Spleen (tissue), 13 donors: ENCODE measurements at places on chromosomes 16 and 17.

GRCh38 chr17:40171750-40172149 is 5.5 kb upstream of the RAPGEFL1 start:
- H3K27ac ChIP-seq: no peak overlapping the region
- H3K4me3 ChIP-seq: no peak overlapping the region
- H3K27me3 ChIP-seq: no peaks in the 10 kb centered on the region
- peaks cover 16% of the 10 kb centered on the region for H3K4me1 ChIP-seq
- DNase-seq: no peak

- no peak for DNase-seq
- no peak overlapping the region for H3K27ac ChIP-seq
- H3K4me3 ChIP-seq: no peak overlapping the region
- peaks cover 14% of the 10 kb centered on the region for H3K36me3 ChIP-seq
- peaks cover 33% of the 10 kb centered on the region for H3K4me1 ChIP-seq
- no peaks in the 10 kb centered on the region for H3K27me3 ChIP-seq
Observed at GRCh38 chr16:8861563-8862308, 7.1 kb downstream of the CARHSP1 start.

GRCh38 chr16:48592839-48593429 is 17.0 kb downstream of the N4BP1 start:
- H3K36me3 ChIP-seq: peaks cover 28% of the 10 kb centered on the region
- no peak for DNase-seq
- H3K4me3 ChIP-seq: no peak overlapping the region
- no peak overlapping the region for H3K27ac ChIP-seq
- H3K27me3 ChIP-seq: no peaks in the 10 kb centered on the region

DNA sequence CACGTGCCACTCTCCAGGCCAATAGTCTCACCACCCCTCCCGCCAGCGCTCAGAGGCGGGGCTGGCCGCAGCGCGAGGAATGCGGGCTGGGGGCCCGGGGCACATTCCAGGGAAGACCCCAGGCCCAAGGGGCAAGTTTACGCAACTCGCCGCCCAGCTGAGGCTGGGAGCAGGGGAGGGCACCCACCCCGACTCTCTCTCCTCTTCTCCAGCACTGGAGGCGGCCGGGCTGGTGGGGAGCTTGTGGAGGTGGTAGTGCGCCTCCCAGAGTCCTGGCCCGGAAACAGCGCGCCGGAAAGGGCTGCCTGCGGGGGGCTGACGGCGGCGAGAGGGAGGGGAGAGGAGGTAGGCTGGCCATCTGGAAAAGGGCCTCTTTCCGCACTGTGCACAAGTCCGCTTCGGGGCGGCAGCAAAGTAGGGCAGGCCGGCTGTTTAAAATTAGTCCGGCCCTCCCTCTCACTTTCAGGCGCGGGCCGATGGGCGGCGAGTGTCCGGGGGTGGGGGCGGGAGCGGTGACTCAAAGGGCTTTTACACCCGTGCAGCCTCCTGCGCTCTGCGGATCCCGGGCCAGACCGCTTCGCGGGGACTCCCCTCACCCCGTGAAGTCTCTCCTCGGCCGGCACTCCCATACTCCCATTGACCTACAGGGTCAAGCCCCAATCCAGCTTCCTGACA is 1.1 kb downstream of the FHOD1 start:
- H3K27ac ChIP-seq: peak overlapping the region; percentile 93
- H3K36me3 ChIP-seq: no peaks in the 10 kb centered on the region
- H3K27me3 ChIP-seq: peaks cover 28% of the 10 kb centered on the region
- peaks cover 79% of the 10 kb centered on the region for H3K4me1 ChIP-seq
- H3K4me3 ChIP-seq: peak overlapping the region; percentile 65

GRCh38 chr17:7720125-7720524 is 2.6 kb downstream of the DNAH2 start:
- no peak overlapping the region for H3K27ac ChIP-seq
- H3K36me3 ChIP-seq: no peaks in the 10 kb centered on the region
- H3K27me3 ChIP-seq: peaks cover 70% of the 10 kb centered on the region

GRCh38 chr16:75218256-75219076 is at the start of gene CTRB1:
Gene CTRB1 (plus strand): TSS chr16:75218988. CDS start chr16:75219008, 20 bp downstream.
- H3K4me1 ChIP-seq: no peaks in the 10 kb centered on the region
- no peaks in the 10 kb centered on the region for H3K36me3 ChIP-seq
- DNase-seq: no peak
- peak within 1 kb of the TSS; percentile 46 for H3K4me3 ChIP-seq
- H3K27me3 ChIP-seq: peaks cover 7% of the 10 kb centered on the region
- H3K27ac ChIP-seq: peak within 1 kb of the TSS; percentile 16

DNA sequence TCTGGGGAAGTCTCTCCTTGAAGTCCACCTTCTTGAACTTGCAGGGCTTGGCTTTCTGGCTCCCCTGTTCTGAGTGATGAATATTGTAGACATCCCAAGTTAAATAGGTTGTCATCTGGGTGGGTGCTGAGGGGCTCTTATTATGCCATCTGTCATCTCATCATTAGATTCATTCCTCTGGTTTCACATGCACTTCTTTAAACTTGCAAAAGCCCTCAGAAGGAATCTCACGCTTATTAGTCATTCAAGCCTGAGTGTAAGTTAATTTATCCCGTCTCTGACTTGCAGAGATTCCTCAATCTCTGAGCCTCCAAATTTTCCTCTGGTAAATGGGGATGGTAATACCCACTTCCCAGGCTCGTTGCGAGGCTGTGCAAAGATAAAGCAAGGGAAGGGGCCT is 5.7 kb downstream of the MGAT5B start:
- H3K4me1 ChIP-seq: no peaks in the 10 kb centered on the region
- no peak overlapping the region for H3K4me3 ChIP-seq
- no peaks in the 10 kb centered on the region for H3K36me3 ChIP-seq
- no peak for DNase-seq
- peaks cover 22% of the 10 kb centered on the region for H3K27me3 ChIP-seq

- H3K27me3 ChIP-seq: no peaks in the 10 kb centered on the region
- H3K4me3 ChIP-seq: no peak overlapping the region
- peaks cover 5% of the 10 kb centered on the region for H3K4me1 ChIP-seq
- no peak overlapping the region for H3K27ac ChIP-seq
Observed at GRCh38 chr16:27642756-27643155, 92.8 kb downstream of the KATNIP start.

DNA sequence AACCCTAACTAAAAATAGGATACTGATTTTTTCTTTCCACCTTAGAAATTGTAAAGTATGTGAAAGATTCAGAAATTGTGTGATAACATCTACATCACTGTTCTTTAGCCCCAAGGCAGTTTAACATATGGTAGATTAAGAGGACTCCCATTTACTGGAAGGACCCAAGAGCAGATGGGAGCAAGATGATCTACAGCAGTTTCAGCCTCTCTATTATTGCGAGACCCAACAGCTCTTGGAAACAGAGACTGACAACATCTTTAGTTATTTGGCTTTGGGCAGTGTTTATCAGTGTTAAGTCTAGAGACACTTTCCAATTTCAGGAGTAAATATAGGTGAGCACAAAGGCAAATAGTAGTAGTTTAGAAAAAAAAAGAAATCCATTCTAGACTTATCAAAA is 124.9 kb upstream of the CORO6 start:
- no peak overlapping the region for H3K27ac ChIP-seq
- H3K36me3 ChIP-seq: peaks cover 5% of the 10 kb centered on the region
- no peak overlapping the region for H3K4me3 ChIP-seq
- peaks cover 21% of the 10 kb centered on the region for H3K4me1 ChIP-seq

DNA sequence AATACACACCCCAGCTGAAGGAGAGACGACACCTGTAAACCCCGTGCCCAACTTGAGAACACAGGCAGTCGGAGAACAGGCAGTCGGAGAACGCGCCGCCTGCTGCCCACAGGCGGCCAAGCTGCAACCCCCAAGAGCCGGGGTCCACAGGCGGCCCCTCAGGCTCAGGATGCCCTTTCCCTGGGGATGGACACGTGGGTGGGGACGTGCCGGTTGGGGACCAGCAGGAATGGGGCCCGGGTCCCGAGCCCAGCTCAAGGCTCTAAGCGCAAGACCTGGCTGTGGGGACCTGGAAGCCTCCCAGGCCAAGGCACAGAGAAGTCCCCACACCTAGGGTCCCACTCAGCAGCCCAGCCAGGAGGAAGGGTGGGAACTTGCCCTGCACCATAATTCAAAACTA is 79.5 kb upstream of the GNG13 start:
- DNase-seq: peak; percentile 41
- no peaks in the 10 kb centered on the region for H3K27me3 ChIP-seq
- no peak overlapping the region for H3K27ac ChIP-seq
- H3K4me3 ChIP-seq: no peak overlapping the region

GRCh38 chr17:75783069-75783783 is 1.4 kb upstream of the UNK start:
- no peak for DNase-seq
- no peaks in the 10 kb centered on the region for H3K27me3 ChIP-seq
- H3K4me1 ChIP-seq: peaks cover 85% of the 10 kb centered on the region
- peak overlapping the region; percentile 100 for H3K27ac ChIP-seq

DNA sequence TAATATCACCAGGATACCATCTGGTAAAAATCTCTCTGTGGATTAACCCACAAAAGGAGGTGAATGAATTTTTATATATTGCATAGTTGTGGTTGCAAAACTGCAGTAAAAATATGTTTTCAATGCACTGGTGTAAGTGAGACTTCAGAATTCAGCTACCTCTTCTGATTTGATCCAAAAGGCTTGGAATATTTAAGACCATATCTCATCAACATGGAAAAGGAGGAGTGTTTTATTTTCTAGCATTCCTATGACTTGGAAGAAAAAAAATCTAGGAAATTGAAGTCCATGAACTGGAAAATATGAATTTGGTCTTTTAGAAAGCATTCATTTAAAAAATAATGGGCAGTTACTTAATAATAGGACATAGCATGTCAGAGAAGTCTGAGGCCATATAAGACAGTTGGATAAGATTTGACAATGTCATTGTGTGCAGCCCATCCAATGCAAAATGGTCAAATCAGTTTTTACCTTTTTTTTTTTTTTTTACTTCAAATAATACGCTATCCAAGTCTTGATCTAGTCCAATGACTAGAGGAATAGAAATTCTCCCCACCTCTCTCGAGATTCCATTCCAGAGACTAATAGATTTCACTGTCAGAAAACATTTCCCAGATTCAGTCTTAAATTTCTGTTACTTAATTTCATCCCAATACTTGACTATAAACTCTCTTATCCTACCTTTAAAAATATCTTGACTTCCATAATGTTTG is 364.9 kb upstream of the PMFBP1 start:
- no peak overlapping the region for H3K4me3 ChIP-seq
- DNase-seq: no peak
- no peak overlapping the region for H3K27ac ChIP-seq

GRCh38 chr16:11914210-11915113 is 1.3 kb downstream of the GSPT1 start:
- H3K36me3 ChIP-seq: no peaks in the 10 kb centered on the region
- H3K27me3 ChIP-seq: no peaks in the 10 kb centered on the region
- peaks cover 56% of the 10 kb centered on the region for H3K4me1 ChIP-seq
- no peak for DNase-seq
- peak overlapping the region; percentile 90 for H3K27ac ChIP-seq

DNA sequence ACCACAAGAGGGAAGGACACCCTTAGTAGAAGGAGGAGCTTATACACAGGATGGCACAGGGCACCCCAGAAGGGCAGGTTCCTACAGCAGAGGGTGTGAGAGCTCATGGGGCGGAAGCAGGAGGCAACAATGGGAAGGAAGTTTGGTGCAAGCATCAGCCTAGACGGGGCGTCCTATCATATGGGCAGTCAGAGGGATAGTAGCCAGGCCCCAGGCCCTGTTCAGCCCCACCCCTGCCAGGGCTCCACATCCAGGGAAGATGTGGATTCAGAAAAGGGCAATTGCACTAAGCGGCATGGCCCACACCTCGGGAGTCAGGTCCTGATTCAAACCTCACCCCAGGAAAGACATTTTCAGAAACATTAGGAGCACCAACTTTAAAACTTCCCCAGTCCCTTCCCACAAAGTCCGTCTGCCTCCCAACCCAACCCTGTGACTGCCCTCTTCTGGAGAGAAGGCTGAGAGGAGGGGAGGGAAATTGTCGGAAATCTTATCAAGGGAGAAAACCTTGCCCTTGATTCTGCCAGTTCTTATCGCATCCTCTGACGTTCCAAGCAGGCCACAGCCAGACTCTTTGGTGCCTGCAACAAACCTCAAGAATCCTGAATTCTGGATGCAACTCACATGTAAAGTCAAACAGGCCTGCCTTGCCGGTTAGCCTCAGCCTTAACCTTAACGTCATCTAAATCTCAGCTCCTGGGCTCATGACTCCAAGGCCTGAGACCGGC is 198.8 kb upstream of the CDH5 start:
- no peak for DNase-seq
- no peak overlapping the region for H3K4me3 ChIP-seq
- H3K36me3 ChIP-seq: no peaks in the 10 kb centered on the region
- H3K4me1 ChIP-seq: peaks cover 8% of the 10 kb centered on the region
- no peak overlapping the region for H3K27ac ChIP-seq
- no peaks in the 10 kb centered on the region for H3K27me3 ChIP-seq
